Panc1 (cell line): ENCODE measurements at places on chromosomes 3 and 15.

DNA sequence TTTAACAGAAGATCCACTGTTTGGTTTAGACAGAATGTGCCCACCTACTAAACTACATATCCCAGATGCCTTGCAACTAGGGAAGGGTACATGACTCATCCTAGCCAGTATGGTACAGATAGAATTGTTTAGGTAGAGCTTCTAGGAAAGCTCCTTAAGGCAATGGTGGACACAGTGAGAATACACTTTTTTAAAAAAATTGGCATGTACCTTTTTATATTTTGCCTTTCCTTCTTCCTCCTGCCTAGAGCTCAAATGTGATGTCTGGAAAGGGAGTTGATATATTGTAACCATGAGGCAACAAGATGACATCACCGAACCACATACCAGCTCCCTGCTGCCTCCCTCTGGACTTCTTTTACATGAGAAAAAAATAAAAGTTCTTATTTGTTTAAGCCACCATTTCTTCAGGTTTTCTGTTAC is 14.4 kb upstream of the C3orf80 start:
- peak; percentile 12 for DNase-seq

- DNase-seq = no peak
Measured at GRCh38 chr15:88912500-88912921, 668 bp downstream of the MFGE8 start.

GRCh38 chr15:65533057-65533756 is 2.9 kb downstream of the HACD3 start:
- no peak for DNase-seq

GRCh38 chr3:54988838-54989630 is 61.2 kb upstream of the LRTM1 start:
- no peak for DNase-seq

DNA sequence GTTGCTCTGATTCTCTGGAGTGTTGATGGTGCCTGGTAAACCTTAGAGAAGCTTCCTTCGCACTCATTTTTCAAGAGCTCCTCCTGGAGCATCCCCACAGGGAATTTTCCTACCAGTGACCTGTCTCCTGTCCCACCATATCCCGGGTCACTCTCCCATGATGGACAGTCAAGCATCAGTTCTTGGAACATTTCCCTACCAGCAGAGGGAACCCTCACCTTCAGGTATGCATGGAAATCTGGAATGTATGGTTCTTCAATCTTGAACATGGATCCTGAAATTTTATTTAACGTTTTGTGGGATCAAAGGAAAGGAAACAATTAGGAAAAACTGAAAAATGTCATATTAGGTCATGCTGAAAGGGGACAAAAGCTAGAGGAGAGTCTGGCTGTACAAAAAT is 153.8 kb downstream of the SPATA16 start:
- no peak for DNase-seq
